ENCODE measurements at places on chromosomes 7 and 10.
A peak's percentile ranks its signal among the peaks of the same experiment; 100 is the strongest.

GRCh38 chr10:132692311-132692710 lies 93.6 kb downstream of the NKX6-2 start:
- no peak for DNase-seq

GRCh38 chr10:114408112-114408967 lies 4.0 kb upstream of the AFAP1L2 start:
- DNase-seq: no peak

GRCh38 chr10:126214679-126215078 lies 173.6 kb downstream of the ADAM12 start:
- DNase-seq: no peak

DNA sequence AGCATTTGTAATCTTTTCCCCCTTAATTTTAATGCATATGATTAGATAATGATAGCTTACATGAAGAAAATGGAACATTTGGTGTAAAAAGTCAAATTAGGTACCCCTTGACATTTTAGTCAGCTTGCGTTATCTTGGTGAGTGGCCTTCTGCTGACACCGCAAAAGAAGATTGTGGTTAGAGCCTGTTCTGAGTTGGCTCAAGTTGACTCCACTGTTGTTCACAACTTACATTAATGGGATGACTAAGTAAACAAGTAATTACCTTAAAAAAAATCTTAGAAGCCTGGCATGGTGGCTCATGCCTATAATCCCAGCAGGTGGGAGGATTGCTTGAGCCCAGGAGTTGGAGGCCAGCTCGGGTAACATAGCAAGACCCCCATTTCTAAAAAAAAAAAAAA lies 24.2 kb downstream of the TRRAP start:
- no peak for DNase-seq

DNA sequence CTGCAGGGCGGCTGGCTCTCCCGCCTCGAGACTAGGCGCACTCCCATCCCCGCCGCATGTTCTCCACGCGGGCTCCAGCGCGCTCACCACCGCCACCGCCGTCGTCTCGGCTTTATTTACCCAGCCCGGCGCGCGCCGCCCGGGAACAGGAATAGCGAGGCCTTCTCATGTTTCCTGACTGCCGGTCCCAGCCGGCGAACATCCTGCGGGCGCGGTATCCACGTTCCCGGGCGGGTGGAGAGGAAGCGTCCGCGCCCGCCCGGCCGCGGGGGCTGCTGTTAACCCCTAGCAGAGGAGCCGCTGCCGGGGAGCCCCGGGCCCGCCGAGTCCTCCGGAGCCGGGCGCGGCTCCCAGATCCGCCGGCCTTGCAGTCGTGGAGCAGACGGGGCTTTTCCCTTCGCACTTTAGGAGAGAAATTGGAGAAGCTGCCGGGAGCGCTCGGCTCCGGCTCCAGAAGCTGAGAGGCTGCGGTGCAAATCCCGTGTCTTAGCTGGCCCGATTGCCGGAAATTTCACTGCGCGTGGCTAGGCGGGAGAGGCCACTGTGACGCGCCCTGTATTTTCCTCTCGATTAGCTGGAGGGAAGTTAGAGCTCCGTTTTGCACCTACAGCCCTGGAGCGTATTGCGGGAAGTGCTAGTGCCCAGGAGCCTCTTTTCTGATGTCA lies at the start of gene MKX:
Gene MKX, minus strand, starts transcription at position 88 of the 665 bp plus-strand sequence. CDS start 2,404 bp downstream, outside the sequence.
- peak; percentile 93 for DNase-seq

- no peak for DNase-seq
These were observed 37.8 kb downstream of the DPYSL4 start for GRCh38 chr10:132224343-132225072.

DNA sequence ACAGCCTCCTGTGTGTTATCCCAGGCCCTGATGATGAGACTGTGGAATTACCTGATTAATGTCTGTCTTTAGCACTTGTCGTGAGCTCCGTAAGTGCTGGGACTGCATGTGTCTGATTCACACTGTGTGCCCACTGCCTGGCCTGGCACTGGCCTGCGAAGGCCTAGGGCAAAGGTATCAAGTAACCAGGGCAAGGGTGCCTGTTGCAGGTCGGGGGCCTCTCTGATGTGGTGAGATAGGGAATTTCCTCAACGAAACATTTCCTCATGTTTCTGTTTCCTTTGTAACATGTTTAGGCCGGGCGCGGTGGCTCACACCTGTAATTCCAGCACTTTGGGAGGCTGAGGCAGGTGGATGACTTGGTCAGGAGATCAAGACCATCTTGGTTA lies 50.4 kb downstream of the LHPP start:
- DNase-seq: peak; percentile 38

GRCh38 chr7:29548823-29549222 lies 14.8 kb upstream of the PRR15 start:
- no peak for DNase-seq

GRCh38 chr10:79047875-79048638 lies 20.7 kb upstream of the ZMIZ1 start:
- DNase-seq: peak; percentile 62

- no peak for DNase-seq
These were observed 90.9 kb upstream of the TNRC18 start for GRCh38 chr7:5514440-5515035.

DNA sequence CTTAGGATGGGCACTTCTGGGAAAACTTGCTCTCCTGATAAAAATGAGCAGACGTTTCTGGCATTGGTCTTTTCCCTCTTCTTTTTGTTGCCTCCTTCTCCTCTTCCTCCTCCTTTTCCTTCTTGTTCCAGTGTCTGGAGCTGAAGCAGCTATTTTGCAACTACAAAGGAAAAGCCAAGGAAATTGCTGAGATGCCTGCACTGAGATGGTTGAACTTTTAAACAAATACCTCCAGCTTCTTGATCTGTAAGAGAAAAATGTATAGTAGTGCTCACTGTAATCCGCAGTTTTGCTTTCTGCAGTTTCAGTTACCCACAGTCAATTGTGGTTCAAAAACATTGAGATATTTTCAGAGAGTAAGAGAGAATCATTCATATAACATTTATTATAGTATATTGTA lies 7.5 kb upstream of the SND1 start:
- DNase-seq: no peak

- no peak for DNase-seq
These were observed 248.1 kb downstream of the AHR start for GRCh38 chr7:17546592-17546991.

DNA sequence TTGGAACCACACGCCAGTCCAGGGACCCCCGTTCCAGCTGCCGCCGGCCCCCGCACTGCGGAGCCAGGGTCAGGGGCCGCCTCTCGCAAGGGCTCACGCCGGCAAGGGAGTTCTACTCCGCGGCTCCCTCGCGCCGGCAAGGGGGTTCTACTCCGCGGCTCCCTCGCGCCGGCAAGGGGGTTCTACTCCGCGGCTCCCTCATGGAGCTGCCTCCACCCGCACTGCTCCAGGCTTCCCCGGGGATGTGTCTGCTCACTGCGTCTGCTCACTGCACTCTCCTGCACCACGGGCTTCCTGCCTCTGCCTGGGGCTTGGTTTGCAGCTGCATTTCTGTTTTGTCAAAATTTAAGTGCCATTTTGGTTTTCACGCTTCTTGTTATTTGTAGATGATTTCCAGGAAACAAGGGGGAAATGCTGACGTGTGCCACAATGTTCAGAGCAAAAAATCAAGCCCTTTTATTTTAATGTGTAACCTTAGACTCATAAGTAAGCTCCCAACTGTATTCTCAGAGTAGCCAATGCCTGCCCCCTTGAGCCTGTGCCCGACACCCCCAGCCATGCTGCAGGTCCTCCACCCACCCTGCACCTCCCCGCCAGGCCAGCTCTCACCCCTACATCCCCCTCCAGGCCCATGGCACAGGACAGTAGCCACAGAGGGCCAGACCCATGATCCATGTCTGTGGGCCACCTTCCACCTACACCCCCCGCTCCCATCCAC lies 246.2 kb downstream of the MAD1L1 start:
- DNase-seq: peak; percentile 83

DNA sequence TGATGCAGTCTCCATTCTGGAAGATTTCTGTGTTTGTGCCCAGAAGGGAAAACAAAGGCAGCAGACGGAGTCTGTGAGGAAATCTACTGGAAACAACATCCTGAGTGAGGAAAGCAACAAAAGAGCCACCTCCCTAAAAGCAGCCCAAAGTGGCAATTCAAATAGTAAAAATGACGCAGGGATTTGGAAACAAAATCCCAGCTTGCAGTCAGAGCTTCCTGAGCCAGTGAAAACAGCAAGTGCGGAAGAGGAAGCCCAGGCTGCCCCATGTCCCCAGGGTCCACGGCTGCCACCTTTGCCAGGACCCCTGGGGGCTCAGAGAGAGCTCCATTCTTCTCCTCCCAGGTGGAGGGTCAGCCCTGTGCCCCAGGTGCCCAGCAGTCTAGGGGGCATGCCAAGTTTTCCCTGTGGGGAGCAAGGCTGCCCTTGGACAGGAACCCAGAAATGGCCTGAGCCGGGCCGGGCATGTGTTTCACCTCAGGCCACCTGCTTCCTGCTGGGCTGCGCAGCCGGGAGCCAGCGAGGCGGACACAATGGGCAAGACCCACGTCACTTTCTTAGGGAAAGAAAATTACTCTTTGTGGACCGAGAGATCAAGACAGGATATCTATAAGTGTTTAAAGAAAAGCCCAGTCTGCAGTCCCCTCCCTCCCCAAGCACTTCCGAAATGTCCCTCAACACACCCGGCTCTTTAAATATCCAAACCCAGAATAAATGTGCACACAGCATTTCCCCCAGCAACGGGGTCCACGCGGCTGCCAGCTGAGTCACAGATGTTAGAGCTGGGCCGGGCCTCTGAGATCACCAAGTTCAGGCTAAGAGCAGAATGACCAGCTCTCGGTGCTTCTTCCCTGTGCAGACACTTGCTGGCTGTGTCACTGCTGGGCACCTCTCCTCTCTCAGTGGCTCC lies 231.1 kb downstream of the ARHGAP12 start:
- DNase-seq: no peak

GRCh38 chr10:76127984-76128589 lies 696.7 kb downstream of the LRMDA start:
- no peak for DNase-seq

DNA sequence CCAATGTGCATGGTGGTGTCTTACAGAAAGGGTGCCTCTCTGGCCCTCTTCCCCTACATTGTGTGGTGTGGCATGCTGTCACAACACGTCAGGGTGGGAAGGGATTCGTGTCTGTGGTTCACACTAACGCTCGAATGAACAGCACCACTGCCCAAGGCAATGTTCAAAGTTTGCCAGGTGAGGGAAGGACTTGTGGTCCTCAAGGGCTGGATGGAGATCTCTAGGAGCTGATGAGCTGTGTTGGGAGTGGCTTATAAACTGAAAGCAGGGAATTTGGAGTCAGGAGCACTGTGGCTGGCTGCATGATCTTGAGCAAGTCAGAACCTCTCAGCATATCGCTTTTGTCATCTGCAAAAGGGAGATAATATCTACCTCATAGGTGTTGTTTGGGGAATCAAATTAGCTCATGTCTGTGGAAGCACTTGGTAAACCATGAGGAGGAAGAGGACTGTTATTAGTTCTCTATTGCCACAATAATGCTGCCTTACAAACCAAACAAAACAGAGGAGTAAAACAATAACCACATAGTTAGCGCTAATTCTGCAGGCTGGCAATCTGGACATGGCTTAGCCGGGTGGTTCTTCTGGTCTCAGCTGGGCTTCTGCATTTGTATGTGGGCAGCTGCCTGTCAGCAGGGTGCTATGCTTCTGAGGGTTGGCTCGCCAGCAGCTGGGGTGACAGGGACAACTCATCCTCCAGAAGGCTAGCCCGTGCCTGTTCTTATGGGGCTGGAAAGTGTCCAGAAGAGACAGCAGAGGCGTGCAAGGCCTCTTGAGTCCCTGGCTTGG lies 22.9 kb upstream of the C10orf105 start:
- no peak for DNase-seq

GRCh38 chr10:112510384-112510783 lies 63.4 kb downstream of the VTI1A start:
- DNase-seq: no peak

DNA sequence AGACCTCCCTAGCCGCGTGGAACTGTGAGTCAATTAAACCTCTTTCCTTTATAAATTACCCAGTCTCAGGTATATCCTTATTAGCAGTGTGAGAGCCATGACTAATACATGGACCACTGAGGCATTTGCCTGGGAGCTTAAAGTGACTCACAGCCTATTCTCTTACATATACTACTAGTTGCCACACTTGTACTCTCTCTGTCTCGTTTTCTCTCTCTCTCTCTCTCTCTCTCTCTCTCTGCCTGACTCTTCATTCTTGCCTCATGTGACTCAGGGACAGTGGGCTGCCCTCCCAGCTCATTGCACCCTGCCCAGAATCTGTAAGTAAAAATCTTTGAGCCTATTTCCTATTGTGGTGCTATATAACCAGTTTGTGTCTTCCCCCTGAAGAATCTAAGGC lies 238.5 kb upstream of the MAGI2 start:
- no peak for DNase-seq

DNA sequence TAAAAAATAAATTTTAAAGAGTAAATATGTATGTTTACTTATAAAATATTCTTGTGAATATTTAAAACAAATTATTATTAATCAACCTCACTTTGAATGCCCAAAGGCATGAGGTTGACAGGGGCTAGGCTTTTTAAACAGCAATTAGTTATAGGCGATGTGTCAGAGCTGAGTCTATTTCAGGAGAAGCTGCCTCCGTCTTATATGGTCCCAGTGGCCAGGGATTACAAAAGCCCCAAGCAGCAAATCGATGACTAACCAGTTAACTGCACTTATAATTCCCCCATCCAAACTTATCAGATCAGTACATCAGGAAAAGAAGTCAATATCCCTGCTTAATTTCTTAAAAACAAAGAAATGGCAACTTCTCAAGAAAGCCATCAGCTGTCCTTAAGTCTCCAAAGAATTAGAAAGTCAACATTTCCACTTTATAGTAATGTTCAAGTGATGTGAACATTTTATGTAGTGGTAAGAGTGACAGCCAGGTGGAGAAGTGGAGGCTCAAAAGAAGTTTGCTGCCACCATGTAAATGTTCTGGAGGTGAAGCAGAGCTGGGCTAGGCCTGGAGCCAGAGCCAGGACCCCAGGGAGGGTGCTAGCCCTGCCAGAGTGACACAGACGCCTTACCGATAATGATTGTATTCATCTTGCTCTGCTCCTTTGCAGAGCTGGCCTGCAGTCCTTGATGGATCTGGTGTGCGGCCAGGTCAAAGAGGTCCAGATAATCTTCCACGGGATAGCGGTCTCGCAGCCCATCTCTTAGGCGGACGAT lies 51.5 kb downstream of the CHST15 start:
- peak; percentile 41 for DNase-seq

DNA sequence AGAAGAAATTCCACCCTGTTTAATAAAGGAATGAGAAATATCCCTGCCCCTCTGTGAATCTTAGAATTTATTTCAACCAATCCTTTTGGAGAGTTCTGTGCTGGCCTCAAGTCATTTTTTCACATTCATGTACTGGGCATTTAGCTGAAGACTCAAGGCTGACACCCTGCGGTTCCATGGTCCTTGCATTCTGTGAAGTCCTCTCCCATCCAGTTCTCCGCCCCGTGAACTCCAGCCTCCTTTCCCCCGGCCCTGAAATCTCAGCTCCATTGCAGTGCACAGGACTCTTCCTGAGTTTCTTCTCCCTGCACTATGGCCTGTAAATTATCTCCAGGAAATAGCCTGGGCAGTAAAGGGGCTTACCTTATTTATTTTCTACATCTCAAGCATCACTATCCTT lies 183.0 kb upstream of the KCND2 start:
- DNase-seq: no peak

DNA sequence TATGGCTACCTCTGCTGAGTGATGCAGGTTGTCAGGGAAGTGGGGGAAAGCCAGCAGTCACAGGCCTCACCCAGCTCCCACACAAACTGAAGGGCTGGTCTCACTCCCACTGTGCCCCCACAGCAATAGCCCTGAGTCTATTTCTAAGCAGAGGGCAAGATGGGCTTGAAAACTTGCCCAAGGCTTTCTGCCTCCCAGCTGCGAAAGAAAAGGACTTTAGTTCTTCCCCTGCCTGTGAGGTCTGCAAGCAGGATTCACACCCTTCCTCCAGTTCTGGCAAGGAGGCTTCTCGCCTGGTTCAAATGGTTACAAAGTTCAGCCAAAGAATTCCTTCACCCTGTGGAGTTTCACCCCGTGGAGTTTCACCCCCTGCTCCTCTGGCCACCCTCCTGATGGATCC lies 63.3 kb upstream of the PRLHR start:
- peak; percentile 32 for DNase-seq
